ENCODE measurements at places on chromosomes 16 and 17.

- no peak for DNase-seq
Measured at GRCh38 chr16:71474864-71475263, 12.8 kb upstream of the ZNF23 start.

- DNase-seq, result no peak
Measured at GRCh38 chr16:1963806-1964505, 670 bp downstream of the RPS2 start.

- no peak for DNase-seq
Measured at GRCh38 chr17:83193336-83194185, 114.2 kb downstream of the METRNL start.

DNA sequence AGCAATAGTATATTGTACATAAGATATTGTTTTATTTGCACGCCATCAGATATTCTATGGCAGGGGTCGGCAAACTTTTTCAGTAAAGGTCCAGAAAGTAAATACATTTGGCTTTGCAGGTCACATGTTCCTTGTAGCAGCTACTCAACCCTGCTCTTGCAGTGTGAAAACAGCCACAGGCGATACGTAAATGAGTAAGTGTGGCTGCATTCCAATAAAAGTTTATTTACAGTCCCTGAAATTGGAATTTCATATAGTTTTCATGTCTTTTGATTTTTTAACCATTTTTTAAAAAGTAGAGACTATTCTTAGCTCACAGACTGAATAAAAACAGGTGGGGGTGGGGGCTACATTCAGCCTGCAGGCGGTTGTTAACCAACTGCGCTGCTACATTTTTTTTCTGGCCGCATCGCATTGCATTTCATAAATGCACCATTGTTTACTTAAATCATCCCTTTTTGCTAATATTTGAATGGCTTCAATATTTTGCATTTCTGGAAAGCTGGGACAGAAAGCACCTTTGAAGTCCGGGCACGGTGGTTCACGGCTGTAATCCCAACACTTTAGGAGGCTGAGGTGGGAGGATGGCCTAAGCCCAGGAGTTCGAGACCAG lies 50.5 kb upstream of the HAPSTR1 start:
- no peak for DNase-seq

DNA sequence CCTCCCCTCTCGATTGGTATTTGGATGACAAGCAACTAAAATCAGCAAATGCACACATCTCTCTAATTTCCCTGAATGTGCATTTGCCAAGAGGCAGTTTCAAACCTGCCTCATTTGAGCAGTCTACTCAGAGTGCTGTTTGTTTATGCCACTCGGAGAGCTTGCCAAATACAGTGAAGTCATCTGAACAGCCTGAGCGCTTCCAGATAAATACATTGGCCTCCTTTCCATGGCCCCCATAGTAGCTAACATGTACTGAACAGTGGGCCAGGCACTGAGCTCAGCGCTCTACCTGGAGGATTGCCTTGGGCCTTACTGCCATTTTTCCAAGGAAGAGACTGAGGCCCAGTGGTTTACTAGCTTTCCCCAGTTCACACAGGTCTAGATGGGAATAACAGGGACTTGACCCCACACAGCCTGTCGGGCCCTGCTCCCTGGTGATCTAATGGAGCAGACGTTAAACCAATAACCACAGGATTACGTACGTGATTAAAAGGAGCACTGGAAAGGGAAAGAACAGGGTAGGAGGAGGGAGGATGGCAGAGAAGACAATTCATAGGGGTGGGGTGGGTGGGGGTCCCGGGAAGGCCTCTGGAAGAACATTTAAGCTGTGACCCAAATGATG lies 18.7 kb upstream of the ANKRD40CL start:
- DNase-seq, result no peak

GRCh38 chr16:79169239-79169638 lies 431.3 kb downstream of the MAF start:
- DNase-seq, result no peak

GRCh38 chr16:79580453-79581191 lies 19.9 kb downstream of the MAF start:
- no peak for DNase-seq

DNA sequence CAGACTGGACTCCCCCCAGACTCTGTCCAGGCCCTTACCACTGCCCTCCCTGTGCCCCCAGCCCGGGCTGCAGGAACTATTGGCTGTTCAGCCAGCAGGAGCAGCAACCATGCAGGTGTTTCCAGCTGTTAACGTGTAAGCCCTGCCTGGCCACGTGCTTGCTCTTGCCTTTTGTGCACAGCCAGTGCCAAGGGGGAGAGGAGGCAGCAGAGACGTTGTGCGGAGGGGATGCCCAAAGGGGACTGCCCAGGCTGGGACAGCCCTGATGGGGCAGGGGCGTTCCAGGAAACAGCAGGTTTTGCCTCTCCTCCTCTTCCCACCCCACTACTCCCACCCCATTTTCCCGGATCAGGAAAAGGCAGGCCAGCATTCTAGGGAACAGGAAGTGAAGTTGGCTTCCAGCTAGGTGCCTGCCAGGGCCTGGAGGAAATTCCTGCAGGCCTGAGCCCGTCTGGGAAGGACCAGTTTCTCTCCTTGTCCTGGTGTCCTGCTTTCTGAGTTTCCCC lies 16.7 kb upstream of the LASP1NB start:
- DNase-seq, result no peak

DNA sequence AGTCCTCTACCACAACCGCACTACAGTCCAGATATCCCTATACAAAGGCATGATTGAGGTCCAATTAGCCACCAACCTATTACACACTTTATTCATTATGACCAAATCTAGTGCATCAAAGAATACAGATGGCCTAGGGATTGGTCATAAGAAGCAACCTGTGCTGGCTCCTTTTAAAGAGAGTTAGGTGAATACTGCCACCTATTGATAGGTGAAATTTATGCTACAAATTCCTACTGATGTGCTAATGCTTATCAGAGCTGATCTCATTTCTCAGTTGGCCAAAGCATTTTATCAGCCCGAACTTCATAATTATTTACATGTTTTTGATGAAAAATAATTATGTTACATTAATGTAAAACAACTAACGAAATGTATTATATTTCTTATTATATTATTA lies 166.3 kb downstream of the ANKFN1 start:
- no peak for DNase-seq

DNA sequence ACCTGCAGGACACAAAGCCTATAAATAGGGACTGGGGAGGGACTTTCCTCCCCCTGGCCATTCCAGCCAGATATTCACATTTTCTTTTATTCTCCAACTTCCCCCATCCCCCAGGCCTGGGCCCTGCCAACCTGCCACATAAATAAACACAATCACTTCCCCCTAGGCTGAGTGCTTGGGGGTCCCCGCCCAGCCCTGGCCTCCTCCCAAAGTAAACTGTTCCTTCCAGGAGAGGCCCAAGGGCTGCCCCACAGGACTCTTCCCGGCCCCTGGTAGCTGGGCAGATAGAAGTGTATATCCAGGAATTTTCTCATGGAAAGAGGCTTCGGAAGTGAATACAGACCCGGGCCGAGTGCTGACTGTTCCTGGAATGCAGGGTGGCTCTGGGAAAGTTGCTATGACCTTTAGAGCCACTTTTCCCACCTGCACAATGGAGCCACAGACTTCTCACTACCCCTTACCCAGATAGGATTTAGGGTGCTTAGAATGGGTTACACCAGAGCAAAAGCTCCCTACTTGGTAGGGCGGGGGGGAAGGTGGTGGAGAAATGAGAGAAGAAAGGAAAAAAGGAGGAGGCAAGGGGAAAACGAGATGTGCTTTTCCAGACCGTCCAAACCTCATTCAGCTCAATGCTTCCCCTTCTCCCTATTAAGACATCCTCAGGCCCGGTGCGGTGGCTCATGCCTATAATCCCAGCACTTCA lies 8.5 kb downstream of the CSF3 start:
- DNase-seq, result no peak

DNA sequence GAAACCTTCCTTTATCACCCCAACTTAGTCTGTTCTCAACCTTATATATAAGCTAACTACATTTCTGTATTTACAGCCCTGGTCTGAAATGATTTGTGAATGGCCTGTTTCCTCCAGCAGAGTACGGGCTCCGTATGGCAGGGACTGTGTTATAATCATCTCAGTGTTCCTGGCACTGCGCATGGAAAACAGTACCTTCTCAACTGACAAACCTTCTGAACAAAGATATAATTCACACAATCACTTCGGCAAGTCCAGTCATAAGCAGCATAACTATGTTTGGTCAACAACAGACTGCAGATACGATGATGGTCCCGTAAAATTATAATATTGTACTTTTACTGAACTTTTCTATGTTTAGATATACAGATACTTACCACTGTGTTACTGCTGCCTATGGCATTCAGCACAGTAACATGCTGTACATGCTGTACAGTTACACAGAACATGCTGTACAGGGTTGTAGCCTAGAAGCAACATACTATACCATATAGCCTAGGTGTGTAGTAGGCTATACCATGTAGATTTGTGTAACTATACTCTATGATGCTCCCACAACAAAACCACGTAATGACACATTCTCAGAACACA lies 30.0 kb downstream of the ANKFY1 start:
- no peak for DNase-seq

- no peak for DNase-seq
Measured at GRCh38 chr17:78486228-78486802, 90.9 kb downstream of the DNAH17 start.

DNA sequence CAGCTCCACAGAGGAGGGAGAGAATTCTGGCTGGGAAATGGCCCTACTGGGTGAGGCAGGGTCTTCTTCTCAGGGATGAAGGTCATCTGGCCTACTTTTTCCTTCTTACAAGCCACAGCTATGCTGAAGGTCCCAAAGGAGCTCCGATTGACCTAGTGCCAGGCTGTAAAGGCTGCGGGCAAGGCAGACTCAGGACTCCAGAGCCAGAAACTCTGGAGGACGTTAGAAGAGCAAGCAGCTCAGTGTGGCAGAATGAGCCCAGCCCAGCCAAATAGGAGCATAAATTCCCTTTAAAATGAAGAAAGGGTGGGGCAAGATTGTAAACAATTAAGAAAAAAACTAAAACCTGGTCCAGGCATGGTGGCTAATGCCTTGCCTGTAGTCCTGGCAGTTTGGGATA lies 20.1 kb upstream of the CNOT1 start:
- no peak for DNase-seq

GRCh38 chr16:87380881-87381280 lies 2.7 kb downstream of the FBXO31 start:
- no peak for DNase-seq

DNA sequence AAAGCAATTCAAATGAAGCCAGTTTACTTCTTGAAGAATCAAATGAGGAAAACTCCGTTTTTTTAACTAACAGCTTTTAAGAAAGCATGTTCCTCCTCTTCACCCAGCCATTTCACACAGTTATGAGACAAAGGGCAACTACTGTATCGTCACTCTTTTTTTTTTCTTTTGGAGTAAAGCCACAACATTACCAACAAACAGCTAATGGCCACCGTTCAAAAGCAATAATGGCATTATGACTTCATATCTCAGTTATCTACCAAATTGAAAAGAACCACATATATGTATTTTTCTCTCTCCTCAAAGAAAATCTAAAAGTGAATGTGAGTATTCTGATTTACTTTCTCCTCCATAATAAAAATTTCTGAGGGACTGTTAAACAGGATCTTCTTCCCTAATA lies 14.5 kb downstream of the GRB2 start:
- no peak for DNase-seq
